CD4-positive, alpha-beta T cell treated with Interleukin-21 for 1 hour (primary cell): ENCODE measurements at places on chromosomes 6 and 20.

DNA sequence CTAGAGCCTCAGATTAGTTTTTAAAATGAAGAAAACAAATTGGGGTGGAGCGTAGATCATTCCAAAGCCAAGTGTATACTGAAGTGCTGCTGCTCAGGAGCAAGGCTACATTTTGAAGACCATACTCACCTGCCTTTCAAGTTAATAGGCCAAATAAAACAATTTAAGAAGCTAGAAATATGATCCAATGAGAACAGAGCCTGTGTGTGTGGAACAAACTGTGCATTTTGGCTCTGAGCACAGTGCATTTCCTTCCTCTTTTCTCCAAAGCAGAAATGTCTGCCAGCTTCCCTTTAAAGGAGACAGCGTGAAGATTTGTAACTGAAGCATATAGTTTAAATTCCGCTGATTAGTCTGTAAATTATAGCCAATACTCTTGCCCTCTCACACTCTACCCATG is 3.2 kb upstream of the IFNGR1 start:
- no peak for DNase-seq

GRCh38 chr6:26431258-26432172 is 8.8 kb upstream of the BTN3A3 start:
- no peak for DNase-seq

DNA sequence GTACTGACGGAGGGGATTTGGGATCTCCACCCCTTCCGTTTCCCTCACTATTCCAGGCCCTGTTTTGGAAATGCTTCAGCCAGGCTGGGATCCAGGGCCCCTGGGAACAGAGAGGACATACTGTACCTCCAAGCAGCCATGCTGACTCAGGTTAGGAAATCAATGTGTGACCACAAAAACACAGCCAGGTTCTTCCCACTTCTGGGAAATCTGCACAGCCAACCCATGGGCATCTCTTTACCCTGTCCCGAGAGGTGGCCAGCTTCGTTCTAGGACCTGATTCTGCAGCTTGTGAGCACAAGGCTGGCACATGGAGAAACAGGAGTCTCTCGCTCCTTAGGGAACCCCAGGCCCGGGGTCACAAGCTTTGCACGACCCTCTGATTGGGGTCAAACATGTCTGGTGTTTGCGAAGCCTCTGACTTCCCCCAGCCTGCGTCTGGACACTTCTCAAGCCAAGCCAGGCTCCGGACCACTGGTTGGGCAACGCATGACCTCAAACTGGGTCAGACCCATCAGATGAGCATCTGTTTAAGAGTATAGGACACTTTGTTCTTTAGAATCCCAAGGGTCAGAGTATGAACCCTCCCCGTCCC is 8.3 kb upstream of the TTPAL start:
- DNase-seq = no peak

GRCh38 chr6:129473546-129473945 is 236.4 kb downstream of the ARHGAP18 start:
- no peak for DNase-seq

DNA sequence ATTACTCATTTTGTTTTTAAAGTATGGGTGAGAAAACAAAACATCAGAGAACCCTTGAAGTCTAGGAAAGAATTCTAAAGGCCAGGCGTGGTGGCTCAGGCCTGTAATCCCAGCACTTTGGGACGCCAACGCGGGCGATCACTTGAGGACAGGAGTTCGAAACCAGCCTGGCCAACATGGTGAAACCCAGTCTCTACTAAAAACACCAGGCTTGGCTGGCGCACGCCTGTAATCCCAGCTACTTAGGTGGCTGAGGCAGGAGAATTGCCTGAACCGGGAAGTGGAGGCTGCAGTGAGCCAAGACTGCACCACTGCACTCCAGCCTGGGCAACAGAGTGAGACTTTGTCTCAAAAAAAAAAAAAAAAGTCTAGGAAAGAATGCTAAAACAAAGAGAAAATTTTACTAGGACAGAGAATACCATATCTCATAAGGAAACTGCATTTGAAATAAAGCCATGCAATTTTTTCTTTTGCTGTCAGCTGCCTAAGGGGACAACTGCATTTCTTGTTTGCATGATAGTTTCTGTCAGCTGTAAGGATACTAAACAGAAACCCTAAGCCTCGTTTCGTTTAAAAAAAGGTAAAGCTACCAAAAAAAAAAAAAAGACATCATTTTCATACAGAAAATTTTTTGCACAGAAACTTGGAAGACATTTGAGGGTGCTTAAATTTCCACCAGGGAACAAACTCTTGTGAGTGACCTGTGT is 32.1 kb downstream of the SMLR1 start:
- no peak for DNase-seq

DNA sequence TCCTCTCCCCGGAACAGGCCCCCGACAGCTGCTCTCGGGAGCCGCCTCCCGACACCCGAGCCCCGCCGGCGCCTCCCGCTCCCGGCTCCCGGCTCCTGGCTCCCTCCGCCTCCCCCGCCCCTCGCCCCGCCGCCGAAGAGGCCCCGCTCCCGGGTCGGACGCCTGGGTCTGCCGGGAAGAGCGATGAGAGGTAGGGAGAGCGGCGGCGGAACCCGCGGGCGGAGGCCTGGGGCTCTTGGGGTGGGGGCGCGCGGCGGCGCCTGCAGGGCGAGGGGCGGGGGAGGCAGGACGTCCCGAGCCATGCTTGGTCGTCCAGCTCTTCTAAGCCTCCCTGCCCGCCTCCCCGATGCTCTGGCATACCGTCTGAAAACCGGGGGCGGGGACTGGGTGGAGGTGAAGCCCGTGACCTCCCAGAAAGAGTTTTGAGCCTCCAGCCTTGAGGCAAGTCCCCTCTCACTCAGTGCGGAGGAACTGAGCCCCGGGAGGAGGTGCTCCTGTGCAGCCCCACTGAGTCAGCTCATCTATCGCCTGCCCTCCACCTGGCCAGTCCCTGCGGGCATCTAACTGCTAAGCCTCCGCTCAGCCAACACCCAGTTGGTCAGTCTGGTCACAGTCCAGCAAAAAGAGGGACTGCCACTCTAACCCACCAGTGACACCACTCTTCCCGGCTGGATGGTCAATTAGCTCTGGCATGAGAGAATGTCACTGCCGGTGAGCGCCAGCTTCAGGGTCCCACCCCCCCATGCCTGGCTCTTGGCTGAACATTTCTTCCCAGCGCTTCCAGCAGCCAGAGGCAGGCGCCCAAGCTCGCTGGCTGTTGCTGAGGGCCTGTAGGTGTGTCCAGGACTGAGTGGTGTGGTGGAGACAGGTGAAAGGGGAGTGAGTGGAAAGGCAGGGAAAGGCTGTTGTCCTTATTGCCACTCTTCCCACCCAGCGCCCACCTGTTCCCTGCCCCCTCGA is 482 bp downstream of the DDR1 start:
- peak; percentile 40 for DNase-seq
